ENCODE measurements at places on chromosomes 4 and X. TPM values are rescaled to one million over a fixed set of nuclear protein-coding genes. Genes with fewer than 3 reads are reported as not detected.

DNA sequence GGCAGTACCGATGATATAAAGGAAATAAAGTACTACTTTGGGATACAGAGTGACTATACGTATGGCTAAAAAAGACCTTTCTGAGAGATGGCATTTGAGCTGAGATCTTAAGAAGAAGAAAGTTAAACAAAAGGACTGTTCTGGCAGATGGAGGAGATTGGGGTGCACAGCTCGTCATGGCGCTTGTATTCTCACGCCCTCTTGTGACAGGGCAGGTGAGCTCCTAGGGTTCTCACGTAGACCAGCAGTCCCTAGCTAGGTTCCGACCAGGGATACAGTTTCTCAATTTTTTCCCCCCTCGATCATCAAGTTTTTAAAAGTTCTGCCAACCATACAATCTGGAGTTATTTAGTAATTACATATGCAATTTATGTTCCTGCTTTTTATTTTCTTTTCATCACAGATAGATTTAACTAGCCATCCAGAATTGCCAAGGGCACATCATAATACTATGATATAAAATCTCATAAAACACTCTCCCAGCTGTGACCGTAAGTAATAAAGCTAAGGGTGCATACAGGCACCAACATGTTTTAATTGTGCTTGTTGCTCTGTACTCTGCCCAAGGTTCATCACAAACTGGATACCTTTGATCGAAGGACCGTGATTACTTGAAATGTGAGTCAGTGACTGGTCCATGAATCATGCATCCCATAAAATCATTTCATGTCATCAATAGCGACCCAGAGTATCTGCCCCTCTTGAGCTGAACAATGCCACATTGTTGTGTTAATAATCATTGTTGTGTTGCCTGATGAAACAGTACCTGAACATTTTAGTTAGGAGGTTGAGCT lies 69.4 kb upstream of the ZNF518B start:
- H3K36me3 ChIP-seq = no peaks in the 10 kb centered on the region
- H3K27me3 ChIP-seq = no peaks in the 10 kb centered on the region
- peak; percentile 50 for DNase-seq

DNA sequence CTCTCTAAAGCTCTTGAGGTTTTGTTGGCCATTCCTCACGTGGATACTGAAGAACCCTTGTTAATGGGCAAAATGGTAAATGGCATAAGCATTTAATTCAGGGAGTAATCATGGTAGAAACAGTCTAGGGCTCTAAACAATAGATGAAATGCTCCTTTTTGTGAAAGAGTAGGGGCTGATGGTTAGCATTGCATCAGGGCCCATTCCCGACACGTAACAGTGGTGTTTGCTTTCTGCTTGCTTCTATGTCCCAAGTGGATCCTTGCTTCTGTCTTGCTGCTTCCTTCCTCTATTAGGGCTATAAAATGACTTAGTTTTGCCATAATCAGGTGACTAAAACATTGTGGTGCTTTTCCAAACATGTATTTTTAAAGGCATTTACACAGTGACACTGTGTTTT lies 230.9 kb upstream of the AFF2 start:
- H3K36me3 ChIP-seq = no peaks in the 10 kb centered on the region
- no peak for DNase-seq
- H3K27ac ChIP-seq = no peak overlapping the region
- no peaks in the 10 kb centered on the region for H3K27me3 ChIP-seq

DNA sequence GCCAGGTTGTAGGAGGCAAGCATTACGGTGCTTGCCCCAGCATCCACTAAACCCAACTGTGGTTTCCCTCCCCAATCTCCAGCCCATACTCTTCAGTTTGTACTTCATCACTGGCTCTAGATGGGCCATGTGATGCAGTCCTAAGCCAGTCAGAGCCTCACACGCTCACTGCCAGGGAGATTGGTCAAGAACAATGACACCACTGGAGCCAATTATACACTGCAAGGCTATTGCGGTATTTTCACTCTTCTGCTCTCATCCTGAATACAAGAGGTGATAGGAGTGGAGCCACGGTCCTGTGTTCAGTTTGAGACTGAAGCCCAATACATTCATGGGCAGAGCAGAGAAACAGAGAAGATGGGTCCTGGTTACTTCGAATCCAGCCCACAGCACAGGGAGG lies 58.4 kb downstream of the SEPSECS start:
- no peaks in the 10 kb centered on the region for H3K27me3 ChIP-seq
- no peak for DNase-seq
- no peak overlapping the region for H3K27ac ChIP-seq
- H3K36me3 ChIP-seq = no peaks in the 10 kb centered on the region

DNA sequence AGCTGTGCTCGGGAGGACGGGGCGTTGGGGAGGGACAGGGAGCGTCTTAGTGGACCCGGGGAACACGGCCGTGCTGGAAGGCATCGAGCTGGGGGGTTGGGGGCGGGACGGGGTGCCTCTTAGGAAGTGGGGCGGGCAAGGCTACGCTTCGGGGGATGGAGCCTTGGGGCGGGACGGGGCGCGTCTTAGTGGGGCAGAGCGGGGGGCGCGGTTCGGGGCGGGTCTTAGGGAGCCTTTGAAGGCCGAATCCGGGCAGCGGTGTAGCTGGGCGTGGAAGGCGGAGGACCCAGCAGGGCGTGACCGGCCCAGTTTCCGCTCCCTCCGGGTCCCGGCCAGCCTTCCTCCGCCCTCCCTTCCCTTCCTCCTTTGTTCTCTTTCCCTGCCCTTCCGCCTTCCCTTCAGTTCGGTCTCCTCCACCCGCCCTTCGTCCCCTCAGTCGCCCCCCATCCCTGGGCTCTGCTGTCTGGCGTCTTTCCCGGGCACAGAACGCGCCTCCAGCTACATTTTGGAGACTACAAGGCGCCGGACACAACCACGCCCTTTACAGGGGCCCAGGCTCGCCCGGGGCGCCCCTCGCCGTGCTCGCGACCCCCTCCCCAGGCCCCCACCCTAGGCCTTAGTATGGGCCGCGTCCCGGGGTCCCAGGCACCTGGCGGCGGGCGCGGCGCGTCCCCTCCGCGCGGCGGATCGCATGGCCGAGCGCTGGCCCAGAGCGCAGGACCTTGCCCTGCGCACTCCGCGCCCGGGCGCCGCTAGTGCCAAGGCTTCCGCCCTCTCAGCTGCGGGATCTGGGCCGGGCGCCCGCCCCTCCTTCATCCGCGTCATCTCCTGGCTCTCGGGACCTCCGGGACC lies at the start of gene ARSD:
Gene ARSD (minus strand): TSS at position 757 of the 852 bp plus-strand sequence. CDS start 64 bp downstream, at position 693.
- peak within 1 kb of the TSS; percentile 90 for H3K27ac ChIP-seq
- no peaks in the 10 kb centered on the region for H3K4me1 ChIP-seq
- H3K27me3 ChIP-seq = no peaks in the 10 kb centered on the region
- H3K36me3 ChIP-seq = no peaks in the 10 kb centered on the region
- DNase-seq = peak; percentile 78
- H3K4me3 ChIP-seq = peak within 1 kb of the TSS; percentile 59

DNA sequence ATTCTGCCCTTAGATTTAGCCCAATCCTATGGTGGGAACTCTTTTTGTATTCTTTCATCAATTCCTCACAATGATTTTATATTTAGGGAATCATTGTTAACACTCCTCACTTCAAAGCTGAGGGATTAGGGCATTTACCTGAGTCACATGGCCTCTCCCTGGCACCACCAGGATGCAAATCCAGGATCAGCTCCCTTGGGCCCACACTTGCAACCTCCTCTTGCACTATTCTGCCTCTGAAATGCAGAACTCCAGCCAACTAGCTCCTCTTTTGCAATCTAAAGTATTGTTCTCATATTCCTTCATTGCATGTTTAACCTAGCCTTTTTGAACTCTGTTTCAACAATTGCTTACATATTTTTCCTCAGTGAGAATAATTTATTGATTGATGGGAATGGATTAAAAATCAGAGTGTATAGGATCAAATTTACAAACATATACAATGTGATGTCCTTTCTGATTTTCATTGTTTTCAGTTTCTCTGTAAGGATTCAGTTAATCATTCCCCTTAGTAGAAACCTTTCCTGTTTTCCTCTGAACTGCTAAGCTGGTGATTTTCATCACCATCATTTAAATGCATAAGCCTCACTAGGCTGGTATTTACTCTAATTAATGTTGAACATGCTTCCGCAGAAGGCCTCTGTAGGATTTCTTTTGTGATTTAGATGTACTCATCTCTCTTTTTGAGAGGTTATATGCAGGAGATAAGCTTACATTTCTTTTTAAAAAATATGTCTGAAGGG lies 3.3 kb upstream of the RELL1 start:
- H3K4me1 ChIP-seq = no peaks in the 10 kb centered on the region
- H3K27ac ChIP-seq = no peak overlapping the region
- H3K27me3 ChIP-seq = no peaks in the 10 kb centered on the region
- H3K4me3 ChIP-seq = no peak overlapping the region
- H3K36me3 ChIP-seq = no peaks in the 10 kb centered on the region
- no peak for DNase-seq

DNA sequence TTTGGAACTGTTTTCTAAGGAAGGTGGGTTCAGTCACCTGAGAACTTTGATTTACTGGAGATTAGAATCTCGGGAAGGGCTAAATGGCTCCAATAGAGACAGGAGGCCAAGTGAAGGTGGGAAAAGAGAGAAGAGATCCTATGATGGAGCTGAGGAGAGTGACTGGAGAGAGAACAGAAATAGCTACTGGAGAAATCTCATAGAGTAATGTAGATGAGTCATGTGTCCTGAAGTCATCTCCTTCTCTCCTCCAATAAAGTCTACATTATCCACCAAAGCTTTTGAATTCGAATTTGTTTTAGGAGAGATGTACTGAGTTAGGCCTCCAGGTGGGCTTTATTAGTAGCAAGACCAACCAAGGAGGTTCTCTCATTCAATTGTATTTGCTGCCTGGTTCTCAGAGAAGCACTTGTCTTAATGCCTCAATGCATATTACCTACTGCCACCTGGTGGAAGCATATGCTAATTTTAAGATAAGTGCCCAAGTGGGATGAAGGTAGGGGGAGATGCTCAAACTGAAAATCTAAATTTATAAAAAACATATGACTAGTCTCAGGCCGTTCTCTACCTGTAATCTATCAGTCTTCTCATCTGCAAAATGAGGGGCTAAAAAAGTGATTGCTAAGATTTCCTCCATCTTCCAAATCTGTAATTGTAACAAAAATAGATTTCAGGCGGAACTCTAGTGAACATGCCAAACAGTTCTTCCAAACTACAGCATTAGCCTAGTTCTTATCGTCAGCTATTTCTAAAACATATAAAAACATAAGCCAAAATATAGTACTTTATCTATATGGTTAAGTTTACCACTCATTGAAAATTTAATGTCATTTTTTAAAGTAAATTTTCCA lies 24.4 kb downstream of the TXK start:
- peak; percentile 27 for DNase-seq
- no peak overlapping the region for H3K27ac ChIP-seq
- H3K27me3 ChIP-seq = no peaks in the 10 kb centered on the region
- H3K4me1 ChIP-seq = no peaks in the 10 kb centered on the region

ACE2 gene
- 74.6 TPM for total RNA-seq

GLUD2 gene
- total RNA-seq = 0.64 TPM

TMEM156 gene
- 0.51 TPM for total RNA-seq

TFE3 gene
- 44.6 TPM for total RNA-seq

ANXA10 gene
- total RNA-seq = not detected
